ENCODE measurements at places on chromosomes 6 and 20.
A peak's percentile ranks its signal among the peaks of the same experiment; 100 is the strongest.

DNA sequence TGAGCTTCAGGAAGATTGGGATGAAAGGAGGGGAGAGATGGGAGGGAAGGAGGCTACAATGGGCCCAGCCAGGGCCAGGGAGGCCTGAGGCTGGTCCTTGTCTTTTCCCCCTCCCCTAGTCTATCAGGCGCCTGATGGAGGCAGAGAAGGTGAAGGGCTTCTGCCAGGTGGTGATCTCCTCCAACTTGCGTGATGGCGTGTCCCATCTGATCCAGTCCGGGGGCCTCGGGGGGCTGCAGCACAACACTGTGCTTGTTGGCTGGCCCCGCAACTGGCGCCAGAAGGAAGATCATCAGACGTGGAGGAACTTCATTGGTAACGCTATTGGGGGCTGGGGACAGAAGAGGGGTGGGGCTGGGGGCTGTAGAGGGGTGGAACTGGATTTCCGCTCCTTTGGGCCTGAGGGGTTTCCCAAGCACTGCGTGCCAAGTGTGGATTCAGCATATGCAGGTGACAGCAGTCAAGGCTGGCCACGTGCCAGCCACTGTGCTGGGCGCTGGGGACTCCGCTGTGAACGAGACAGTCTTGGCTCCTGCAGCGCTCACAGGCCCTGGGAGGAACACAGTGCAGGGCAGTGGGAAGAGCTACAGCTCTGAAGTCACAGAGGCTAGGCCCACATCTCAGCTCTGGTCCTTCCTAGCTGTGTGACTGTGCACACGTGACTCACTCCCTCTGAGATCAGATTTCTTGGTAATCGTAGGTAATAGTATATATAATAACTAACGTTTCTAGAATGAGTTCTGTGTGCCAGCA is 22.7 kb downstream of the SLC12A5 start:
- DNase-seq = no peak

DNA sequence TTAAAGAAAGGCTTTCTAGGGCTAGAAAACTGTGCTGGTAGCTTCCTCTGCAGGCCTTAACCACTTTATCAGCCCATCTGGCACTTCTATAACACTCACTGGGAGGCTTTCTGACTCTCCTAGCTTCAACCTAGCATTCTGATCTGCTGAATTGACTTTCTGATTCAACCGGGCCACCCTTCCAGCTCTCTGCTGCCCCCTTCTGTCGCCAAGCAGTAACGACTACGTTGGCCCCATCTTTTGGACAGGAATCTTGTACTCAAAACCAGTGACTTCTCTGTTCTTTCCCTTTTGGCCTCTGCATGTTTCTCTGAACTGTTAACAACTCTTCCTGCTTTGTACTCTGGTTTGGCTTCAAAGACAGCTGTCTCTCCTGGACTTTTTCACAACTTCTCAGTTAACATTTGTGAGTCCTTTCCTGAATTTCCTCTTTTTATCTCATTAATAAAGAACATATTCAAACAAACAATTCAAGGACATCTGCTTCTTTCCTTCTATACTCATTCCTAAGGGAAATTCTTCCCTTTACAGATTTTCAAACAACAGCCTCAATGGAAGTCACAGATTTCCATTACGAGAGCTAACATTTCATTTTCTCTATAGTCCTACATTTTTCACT is 43.9 kb upstream of the FAM135A start:
- peak; percentile 33 for DNase-seq

DNA sequence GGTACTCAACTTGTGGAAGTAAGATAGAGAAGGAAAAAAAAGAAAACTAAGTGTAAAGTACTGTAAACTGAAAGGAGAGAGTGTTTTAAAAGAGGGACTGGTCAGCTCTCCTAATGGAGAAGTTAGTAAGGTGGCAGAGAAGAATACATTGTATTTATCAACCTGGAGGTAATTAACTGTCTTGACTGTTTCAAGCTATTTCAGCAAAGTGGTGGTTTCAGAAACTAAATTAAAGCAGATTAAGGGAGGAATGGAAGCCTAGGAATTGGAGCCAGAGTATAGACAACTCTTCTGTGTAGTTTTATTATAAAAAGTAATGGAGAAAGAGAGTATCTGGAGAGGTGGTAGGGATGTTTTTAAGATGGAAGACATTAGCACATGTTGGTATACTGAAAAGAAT is 2.7 kb upstream of the PHF10 start:
- no peak for DNase-seq

GRCh38 chr20:51510936-51511605 is 31.4 kb downstream of the NFATC2 start:
- DNase-seq = no peak

GRCh38 chr6:96032661-96033060 is 16.9 kb downstream of the FUT9 start:
- no peak for DNase-seq

DNA sequence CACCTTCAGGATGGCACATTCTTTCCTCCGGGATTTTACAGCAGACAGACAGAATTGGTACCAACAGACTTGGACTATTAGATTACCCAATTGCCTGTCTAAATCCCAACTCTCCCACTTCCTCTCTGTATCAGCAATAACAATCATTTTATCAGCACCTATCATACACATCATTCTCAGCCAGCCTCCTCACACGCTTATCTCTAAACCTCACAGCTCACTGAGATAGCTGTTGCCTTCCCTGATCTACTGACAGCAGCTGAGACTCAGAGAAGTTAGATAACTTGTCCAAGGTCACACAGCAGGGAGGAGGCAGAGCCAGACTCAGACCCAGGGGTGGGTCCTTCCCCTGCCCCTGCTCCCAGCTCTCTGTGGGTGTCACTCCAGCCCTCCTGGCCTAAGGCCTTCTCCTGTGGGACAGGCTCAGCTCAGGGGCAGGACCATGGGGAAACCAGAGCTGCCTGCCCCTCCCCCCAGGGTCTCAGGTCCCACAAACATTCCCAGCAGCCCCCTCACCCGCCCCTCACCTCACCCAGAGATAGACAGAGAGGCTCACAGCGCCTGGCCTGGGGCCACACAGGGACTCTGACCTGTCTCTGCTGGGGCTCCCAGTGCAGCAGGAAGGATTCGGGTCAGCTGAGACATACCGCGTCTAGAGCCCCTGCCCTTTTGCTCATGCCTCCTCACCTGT is 92.8 kb downstream of the GRM4 start:
- DNase-seq = peak; percentile 31

GRCh38 chr6:21354805-21355238 is 238.7 kb upstream of the SOX4 start:
- DNase-seq = no peak

- no peak for DNase-seq
These were observed 260.0 kb downstream of the ARID1B start for GRCh38 chr6:157037165-157037564.

GRCh38 chr6:75794954-75795739 is 46.1 kb downstream of the MYO6 start:
- DNase-seq = no peak

GRCh38 chr20:51553897-51554486 is 11.5 kb upstream of the NFATC2 start:
- DNase-seq = peak; percentile 77

GRCh38 chr20:21361266-21361665 is 36.1 kb downstream of the NKX2-4 start:
- DNase-seq = no peak

DNA sequence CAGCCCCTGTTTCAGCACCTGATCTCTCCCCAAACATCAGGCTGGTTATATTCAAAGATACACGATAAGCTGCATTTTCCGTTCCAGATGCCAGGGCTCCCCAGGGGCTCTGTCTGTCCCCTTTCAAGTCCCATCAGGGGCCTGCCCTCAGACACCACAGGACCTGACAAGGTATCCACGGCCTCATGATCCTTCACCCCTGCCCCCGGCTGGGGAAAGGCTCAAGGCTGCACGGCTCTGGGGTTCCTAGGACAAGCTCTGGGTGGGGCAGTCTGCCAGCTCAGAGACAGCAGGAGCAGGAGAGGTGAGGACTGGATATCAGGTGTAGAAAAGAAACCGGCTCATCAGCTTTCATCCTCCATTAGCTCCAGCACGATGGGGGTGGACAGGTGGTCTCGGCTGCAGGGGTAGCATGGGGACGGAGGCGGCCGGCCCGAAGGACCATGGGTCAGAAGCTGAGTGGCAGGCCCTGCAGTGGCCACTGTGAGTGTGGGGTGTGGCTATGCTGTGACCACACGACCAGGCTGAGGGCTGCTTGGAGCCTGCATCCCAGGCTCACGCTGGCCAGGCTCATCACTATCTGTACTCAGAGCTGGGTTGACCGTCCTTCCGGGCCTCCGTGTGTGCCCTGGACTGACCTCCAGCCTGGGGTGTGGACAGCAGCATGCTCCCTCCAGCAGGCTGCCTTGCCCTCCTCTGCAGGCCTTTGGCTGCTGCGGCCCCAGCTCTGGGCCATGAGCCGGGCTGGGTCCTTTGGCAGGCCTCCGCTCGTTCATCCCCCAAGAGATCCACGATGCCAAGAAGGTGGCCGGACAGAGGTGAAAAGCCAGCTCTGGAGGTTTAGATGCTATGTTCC is 386.2 kb downstream of the THBS2 start:
- no peak for DNase-seq

DNA sequence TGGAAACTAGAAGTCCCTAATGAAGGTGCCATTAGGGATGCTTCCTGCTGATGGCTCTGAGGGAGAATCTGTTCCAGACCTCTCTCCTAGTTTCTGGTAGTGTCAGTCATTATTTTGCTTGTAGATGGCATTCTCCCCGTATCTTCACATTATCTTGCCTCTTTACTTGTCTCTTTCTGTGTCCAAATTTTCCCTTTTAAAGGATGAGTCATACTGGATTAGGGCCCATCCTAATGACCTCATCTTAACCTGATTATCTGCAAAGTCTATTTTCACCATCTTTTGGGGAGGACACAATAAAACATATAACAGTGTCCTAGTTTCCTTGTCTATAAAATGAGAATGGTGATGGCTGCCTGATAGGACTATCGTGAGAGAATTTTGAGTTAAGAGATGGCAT is 27.3 kb downstream of the ZNF391 start:
- DNase-seq = no peak

DNA sequence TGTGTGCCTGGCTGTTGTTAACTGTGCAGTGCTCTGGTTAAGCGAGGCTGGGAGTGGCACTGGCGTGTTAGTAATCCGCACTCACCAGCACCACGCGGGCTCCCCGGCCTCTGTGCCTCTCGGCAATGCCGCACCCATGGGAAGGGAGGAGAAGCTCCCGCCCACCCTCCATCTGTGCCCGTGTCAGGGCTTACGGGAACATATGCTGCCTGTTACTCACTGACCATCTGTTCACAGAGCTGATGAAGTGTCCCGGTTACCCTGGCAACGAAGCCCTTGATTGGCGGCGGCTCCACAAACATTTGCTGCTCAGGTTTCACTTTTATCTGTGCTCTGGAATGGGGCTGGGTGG is 114.7 kb downstream of the PSMB1 start:
- DNase-seq = no peak

DNA sequence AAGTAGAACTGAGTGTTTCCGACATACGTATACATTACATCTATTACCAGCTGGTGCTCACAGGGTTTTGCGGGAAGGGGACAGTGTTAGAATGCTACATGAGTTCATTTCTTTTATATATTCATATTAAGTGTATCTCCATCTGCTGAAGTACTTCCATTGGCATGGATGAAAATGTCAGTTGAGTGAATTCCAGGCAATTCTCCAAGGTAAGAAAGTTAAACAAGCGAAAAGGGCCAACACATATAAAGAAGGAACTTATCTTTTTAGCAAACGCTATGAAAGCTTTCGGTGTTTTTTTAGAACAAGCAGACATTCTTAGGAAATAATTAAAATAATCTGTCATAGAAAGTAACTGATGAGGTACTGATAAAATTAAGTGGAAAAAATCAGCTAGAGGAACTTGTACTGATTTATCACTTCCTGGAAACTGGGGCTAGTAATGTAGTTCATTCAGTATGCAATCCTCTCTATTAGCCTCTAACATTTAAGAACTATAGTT is 34.6 kb downstream of the RNF146 start:
- DNase-seq = no peak

DNA sequence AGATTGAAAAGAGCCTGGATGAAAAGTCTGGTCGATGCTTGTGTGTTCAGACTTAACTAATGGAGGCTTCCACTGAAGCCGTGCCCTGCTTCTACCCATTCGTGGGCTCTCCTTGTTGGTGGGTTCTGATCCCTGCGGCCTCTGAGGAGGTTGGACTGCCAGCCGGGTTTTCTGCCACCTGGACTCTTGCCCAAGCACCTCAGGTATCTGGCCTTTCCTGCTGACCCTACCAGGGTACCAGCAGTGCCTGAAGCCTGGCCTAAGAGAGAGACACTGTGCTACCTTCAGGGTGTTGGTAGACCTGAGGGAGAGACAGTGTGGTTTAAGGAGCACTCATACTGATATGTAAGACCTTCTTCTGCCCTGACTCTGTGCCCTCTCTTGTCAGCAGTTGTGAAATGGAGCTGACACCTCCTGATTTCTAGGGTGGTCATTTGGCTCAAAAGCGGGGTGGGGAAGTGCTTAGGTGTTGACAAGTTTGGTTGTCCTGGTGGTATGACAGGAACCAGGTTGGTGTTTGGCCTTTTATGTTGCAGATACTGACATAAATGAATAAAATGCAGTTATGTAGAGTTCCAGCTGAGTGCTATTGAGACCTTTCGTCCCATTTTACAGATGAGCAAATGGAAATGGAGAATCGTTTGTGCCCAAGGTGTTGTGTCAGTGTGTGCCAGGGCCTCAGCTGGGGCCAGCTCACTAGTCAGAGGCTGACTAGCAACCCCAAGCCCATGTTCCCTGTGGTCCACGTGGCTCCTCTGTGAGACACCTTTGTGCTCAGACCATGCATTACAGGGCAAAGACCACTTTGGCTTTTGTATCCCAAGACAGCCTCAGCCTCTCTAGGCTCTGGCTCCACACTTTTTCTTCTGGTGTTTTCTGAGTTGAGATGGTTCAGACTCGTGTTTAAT is 3.1 kb downstream of the PLCG1 start:
- no peak for DNase-seq
